ENCODE measurements at places on chromosomes 12 and 14.

DNA sequence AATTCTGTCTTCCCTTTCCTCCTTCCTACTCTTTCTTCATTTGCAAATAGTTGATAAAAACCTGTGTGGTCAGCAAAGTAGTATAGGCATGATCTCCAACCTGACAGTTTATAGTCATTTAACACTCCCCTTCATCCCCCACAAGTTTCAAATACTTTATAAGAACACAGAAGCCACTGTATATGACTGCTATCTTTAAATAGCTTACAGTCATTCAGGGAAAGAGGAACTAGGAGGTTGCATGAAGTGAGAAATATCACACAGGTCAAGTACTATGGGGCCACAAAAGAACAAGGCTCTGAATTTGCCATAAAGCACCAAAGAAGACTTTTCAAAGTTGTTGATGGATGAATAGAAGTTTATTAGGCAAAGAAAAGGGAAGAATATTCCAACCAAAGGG, 431.3 kb downstream of the NPAS3 start:
- H3K27ac ChIP-seq, result no peak overlapping the region
- no peak for DNase-seq
- no peak overlapping the region for H3K4me3 ChIP-seq

DNA sequence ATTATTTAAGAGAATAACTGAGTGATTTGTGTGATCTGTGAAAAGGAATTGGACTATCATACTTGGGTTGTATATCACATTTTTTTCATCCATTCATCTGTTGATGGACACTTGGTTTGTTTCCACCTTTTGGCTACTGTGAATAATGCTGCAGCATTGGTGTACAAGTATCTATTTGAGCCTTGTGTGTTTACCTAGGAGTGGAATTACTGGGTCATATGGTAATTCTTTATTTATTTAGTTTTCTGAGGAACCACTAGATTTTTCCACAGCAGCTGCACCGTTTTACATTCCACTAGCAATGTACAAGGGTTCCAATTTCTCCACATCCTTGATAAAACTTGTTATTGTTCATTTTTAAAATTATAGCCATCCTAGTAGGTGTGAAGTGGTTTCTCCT, 56.1 kb downstream of the APAF1 start:
- no peak overlapping the region for H3K27ac ChIP-seq
- no peak for DNase-seq
- H3K4me1 ChIP-seq, result peaks cover 4% of the 10 kb centered on the region

- peaks cover 25% of the 10 kb centered on the region for H3K36me3 ChIP-seq
- peak overlapping the region; percentile 86 for H3K27ac ChIP-seq
- H3K4me3 ChIP-seq, result peak overlapping the region; percentile 23
Observed at GRCh38 chr14:65847075-65847847, 434.7 kb downstream of the FUT8 start.

- H3K27me3 ChIP-seq, result no peaks in the 10 kb centered on the region
- DNase-seq, result no peak
- peaks cover 5% of the 10 kb centered on the region for H3K36me3 ChIP-seq
- H3K4me3 ChIP-seq, result no peak overlapping the region
- H3K27ac ChIP-seq, result no peak overlapping the region
- H3K4me1 ChIP-seq, result peaks cover 8% of the 10 kb centered on the region
Observed at GRCh38 chr14:73311708-73312030, 74.4 kb downstream of the PAPLN start.

DNA sequence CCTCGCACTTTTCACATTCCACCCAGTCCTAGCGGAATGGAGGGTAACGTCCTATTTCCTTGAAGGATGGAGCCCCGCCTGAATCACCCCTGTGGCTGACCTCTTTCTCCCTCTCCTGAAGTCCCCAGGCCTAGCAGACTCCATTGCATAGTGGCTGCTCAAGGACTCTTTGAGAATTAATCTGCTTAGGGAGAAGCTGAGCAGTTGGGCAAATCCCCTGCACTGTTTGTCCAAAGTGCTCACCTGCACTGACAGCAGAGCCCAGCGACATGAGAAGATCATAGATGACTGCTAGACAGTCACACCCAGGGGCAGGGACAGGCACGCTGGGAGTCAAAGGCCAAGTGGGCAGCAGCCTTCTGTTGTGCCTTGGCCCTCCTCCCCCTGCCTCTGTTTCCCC, 37.7 kb upstream of the DICER1 start:
- H3K4me3 ChIP-seq, result no peak overlapping the region
- no peak for DNase-seq
- H3K4me1 ChIP-seq, result no peaks in the 10 kb centered on the region
- no peaks in the 10 kb centered on the region for H3K27me3 ChIP-seq
- no peaks in the 10 kb centered on the region for H3K36me3 ChIP-seq

GRCh38 chr12:8697120-8697475, 693 bp upstream of the RIMKLB start:
- H3K4me1 ChIP-seq, result peaks cover 29% of the 10 kb centered on the region
- H3K4me3 ChIP-seq, result peak overlapping the region; percentile 93
- H3K27me3 ChIP-seq, result no peaks in the 10 kb centered on the region
- H3K27ac ChIP-seq, result peak overlapping the region; percentile 29
- peaks cover 4% of the 10 kb centered on the region for H3K36me3 ChIP-seq

GRCh38 chr12:53828598-53828997, 76.8 kb upstream of the CISTR start:
- no peak for DNase-seq
- peaks cover 32% of the 10 kb centered on the region for H3K27me3 ChIP-seq
- H3K4me1 ChIP-seq, result no peaks in the 10 kb centered on the region
- no peak overlapping the region for H3K27ac ChIP-seq
- no peaks in the 10 kb centered on the region for H3K36me3 ChIP-seq

DNA sequence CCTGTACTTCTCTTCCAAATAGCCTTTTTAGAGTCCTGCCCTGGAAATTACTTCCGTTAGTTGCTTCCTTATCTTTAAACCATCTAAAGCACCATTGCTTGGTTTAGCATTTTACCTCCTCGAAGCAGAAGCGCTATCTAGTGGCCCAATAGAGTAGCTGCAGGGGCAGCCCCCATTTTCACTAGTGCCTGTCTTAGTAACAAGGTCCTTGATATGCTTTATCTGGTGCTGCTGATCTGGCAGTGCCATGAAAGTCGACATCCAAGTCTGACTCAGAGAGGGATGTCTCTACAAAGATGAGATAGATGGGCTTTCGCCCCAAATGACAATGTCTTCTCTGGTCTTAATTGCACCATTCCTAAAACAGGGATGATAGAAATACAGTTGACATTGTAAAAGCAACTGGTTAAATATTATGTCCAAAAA, 25.0 kb upstream of the CIT start:
- H3K27ac ChIP-seq, result no peak overlapping the region
- no peak overlapping the region for H3K4me3 ChIP-seq
- H3K4me1 ChIP-seq, result peaks cover 4% of the 10 kb centered on the region
- H3K36me3 ChIP-seq, result no peaks in the 10 kb centered on the region
- H3K27me3 ChIP-seq, result no peaks in the 10 kb centered on the region

GRCh38 chr14:99755068-99755405, 38.2 kb upstream of the EML1 start:
- H3K4me1 ChIP-seq, result peaks cover 9% of the 10 kb centered on the region
- no peaks in the 10 kb centered on the region for H3K36me3 ChIP-seq
- H3K4me3 ChIP-seq, result no peak overlapping the region
- H3K27ac ChIP-seq, result no peak overlapping the region
- no peak for DNase-seq

- no peaks in the 10 kb centered on the region for H3K36me3 ChIP-seq
- H3K27me3 ChIP-seq, result no peaks in the 10 kb centered on the region
- no peaks in the 10 kb centered on the region for H3K4me1 ChIP-seq
- no peak for DNase-seq
Observed at GRCh38 chr12:127770118-127770517, 496.9 kb upstream of the TMEM132C start.

DNA sequence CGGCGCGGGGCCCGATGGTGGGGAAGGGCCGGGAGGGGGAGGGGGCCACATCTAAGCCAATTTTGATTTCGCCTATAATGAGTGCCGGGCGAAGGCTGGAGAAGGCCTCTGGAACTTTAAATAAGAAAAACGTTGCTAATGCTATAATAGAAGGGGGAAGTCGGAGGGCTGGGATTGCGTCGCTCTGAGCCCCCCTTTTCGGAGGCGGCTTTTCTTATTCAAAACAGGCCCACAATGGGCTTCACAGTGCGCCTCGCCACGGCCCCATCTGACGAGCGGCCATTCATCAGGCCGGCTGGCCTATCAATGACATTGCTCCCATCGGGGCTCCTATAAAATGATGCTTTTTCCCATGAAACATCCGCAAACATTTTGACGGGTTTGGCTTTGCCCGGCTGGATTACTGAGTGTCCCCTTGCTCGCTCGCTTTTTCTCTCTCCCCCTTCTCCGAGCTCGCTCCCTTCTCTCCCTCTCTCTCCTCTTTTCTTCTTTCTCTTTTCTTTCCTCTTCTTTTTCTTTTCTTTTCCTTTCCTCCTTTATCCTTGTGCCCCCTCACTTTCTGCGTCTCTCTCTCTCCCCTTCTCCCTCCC, at the start of gene RFX4:
Gene RFX4, plus strand, starts transcription at position 364 of the 590 bp plus-strand sequence. CDS start 317 bp downstream, outside the sequence.
- H3K4me3 ChIP-seq, result peak within 1 kb of the TSS; percentile 69
- DNase-seq, result no peak
- no peak within 1 kb of the TSS for H3K27ac ChIP-seq
- H3K27me3 ChIP-seq, result peaks cover 90% of the 10 kb centered on the region
- no peaks in the 10 kb centered on the region for H3K36me3 ChIP-seq

DNA sequence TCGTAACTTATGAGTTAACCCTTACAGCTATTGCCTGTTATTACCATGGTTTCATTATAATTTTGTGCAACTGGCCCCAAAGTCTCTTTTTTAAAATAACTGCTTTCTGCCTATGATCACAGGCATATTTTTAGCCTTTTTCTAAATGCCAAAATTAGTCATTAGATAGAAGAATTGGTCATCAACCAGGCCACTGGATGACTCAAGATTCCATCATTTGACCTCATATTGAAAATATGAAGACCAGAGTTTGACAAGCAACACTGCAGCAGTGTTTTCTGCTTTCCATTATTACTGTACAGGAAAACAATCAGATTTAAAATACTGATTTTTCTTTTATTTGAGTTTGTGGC, 54.7 kb upstream of the OTOGL start:
- DNase-seq, result no peak
- H3K36me3 ChIP-seq, result no peaks in the 10 kb centered on the region
- no peaks in the 10 kb centered on the region for H3K27me3 ChIP-seq
- no peak overlapping the region for H3K27ac ChIP-seq

- DNase-seq, result no peak
- H3K36me3 ChIP-seq, result no peaks in the 10 kb centered on the region
- no peak overlapping the region for H3K27ac ChIP-seq
- H3K4me3 ChIP-seq, result no peak overlapping the region
- no peaks in the 10 kb centered on the region for H3K4me1 ChIP-seq
Observed at GRCh38 chr14:105737504-105738246, 211.3 kb downstream of the TMEM121 start.

DNA sequence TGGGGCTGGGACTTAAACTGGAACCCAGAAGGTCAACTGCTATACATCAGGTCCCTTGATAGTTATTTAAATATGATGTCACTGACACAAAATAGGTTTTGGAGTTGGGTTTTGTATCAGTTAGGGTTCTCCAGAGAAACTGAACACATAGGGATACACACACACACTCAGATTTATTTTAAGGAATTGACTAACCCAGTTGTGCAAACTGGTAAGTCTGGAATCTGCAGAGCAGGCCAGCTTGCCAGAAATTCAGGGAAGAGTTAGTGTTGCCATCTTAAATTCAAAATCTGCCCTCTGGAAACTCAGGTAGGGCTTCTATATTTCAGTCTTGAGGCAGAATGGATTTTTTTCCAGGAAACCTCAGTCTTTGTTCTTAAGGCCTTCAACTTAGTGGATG, 36.9 kb downstream of the MAPK1IP1L start:
- no peaks in the 10 kb centered on the region for H3K27me3 ChIP-seq
- H3K4me3 ChIP-seq, result no peak overlapping the region
- H3K36me3 ChIP-seq, result no peaks in the 10 kb centered on the region
- no peak overlapping the region for H3K27ac ChIP-seq
- peaks cover 3% of the 10 kb centered on the region for H3K4me1 ChIP-seq

- DNase-seq, result no peak
- peaks cover 5% of the 10 kb centered on the region for H3K4me1 ChIP-seq
- H3K36me3 ChIP-seq, result peaks cover 18% of the 10 kb centered on the region
- peak overlapping the region; percentile 18 for H3K4me3 ChIP-seq
Observed at GRCh38 chr12:106854723-106855122, 80.2 kb downstream of the RIC8B start.

DNA sequence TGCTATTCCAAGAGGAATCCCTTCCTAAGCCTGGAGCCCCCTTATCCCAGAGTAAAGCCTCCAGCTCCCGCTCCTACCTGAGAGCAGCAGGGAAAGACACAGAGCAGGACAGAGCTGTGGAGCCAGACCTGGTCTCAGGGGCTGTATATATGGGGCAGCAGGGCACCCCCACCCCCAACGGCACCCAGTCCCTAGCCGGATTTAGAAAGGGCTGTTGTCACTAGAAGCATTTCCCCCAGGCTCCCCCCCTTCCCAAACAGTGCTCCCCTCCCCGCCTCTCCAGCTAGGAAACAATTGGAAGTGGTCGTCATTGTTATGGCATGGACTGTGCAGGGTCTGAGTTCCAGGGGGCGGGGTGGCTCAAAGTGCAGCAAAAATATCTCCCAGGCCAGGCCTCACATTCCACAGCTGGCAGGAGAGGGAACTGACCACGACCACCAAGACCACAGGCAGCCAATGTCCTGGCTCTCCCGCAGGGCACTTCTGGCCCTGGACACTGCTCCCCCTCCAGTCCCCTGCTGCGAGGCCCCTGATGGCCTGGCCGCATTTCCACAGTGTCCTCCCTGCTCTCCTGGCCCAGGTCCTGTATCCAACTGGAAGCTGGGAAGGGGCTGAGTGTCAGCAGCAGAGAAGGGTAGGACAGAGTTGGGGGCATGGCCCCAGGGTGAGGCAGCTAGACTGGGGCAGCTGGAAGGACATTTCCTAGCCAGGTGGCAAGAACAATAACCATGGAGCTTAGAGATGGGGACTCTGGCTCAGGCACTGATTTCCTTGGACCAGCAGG, at the start of gene MYH7:
Gene MYH7, minus strand, starts transcription at position 118 of the 784 bp plus-strand sequence. CDS start 1,928 bp downstream, outside the sequence.
- H3K36me3 ChIP-seq, result no peaks in the 10 kb centered on the region
- DNase-seq, result no peak
- H3K27me3 ChIP-seq, result no peaks in the 10 kb centered on the region
- H3K27ac ChIP-seq, result no peak within 1 kb of the TSS

DNA sequence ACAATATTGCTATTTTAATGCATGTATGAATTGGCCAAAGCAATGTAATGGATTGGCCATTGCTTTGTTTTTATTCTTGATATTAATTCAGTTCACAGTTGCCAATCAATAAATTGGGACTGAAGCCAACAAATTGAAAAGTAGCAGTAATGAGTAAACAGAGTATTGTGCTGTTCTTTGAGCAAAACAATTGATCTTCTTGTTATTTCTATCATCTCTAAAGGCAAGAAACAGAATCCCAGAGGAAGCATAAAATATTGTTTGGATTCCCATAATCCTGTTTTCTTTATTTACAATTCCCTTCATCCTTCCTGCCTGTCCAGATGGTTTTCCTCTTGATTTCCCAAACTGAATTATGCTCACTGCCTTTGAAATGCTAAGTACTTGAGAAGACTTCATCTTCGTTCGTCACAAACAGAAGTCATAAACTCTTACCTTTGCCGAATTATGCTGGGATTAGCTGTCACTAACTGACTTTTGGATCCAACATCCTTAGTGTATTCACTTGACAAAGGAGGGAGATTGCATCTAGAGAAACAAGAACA, 85.9 kb downstream of the ST8SIA1 start:
- H3K27me3 ChIP-seq, result peaks cover 4% of the 10 kb centered on the region
- H3K4me3 ChIP-seq, result no peak overlapping the region
- H3K36me3 ChIP-seq, result no peaks in the 10 kb centered on the region
- no peak overlapping the region for H3K27ac ChIP-seq
- peaks cover 8% of the 10 kb centered on the region for H3K4me1 ChIP-seq

All from activated naive CD8-positive, alpha-beta T cell treated with anti-CD3 and anti-CD28 coated beads for 36 hours (primary cell).